ENCODE measurements at places on chromosomes 1 and 21. TPM values are rescaled to one million over a fixed set of nuclear protein-coding genes. Genes with fewer than 3 reads are reported as not detected.

The LRRC8B gene
- polyA plus RNA-seq: 2.9 TPM

The TNNT2 gene
- not detected for polyA plus RNA-seq

The KRTAP21-2 gene
- polyA plus RNA-seq: not detected

The RER1 gene
- 78.5 TPM for polyA plus RNA-seq

The NASP gene
- 61.0 TPM for polyA plus RNA-seq

The OR6P1 gene
- polyA plus RNA-seq: not detected

The BEST4 gene
- polyA plus RNA-seq: 0.19 TPM

The SEC16B gene
- not detected for polyA plus RNA-seq

The SH2D5 gene
- not detected for polyA plus RNA-seq

The VN1R5 gene
- not detected for polyA plus RNA-seq

The GNG4 gene
- not detected for polyA plus RNA-seq

The RIIAD1 gene
- polyA plus RNA-seq: not detected

The LEFTY1 gene
- 0.07 TPM for polyA plus RNA-seq

The RGS21 gene
- not detected for polyA plus RNA-seq

The HEATR1 gene
- 6.1 TPM for polyA plus RNA-seq

The DEPDC1 gene
- polyA plus RNA-seq: 0.03 TPM

The NGF gene
- polyA plus RNA-seq: not detected

The HES2 gene
- not detected for polyA plus RNA-seq

The RAVER2 gene
- 0.82 TPM for polyA plus RNA-seq

The FCRL1 gene
- 953 TPM for polyA plus RNA-seq

The FAM72A gene
- 1.7 TPM for polyA plus RNA-seq

The INAVA gene
- 0.07 TPM for polyA plus RNA-seq

The IRF6 gene
- polyA plus RNA-seq: 0.46 TPM
